ENCODE measurements at places on chromosomes 3 and 15.

- peak; percentile 96 for DNase-seq
Measured at GRCh38 chr3:112856537-112856936, 9.9 kb upstream of the CD200R1L start.

DNA sequence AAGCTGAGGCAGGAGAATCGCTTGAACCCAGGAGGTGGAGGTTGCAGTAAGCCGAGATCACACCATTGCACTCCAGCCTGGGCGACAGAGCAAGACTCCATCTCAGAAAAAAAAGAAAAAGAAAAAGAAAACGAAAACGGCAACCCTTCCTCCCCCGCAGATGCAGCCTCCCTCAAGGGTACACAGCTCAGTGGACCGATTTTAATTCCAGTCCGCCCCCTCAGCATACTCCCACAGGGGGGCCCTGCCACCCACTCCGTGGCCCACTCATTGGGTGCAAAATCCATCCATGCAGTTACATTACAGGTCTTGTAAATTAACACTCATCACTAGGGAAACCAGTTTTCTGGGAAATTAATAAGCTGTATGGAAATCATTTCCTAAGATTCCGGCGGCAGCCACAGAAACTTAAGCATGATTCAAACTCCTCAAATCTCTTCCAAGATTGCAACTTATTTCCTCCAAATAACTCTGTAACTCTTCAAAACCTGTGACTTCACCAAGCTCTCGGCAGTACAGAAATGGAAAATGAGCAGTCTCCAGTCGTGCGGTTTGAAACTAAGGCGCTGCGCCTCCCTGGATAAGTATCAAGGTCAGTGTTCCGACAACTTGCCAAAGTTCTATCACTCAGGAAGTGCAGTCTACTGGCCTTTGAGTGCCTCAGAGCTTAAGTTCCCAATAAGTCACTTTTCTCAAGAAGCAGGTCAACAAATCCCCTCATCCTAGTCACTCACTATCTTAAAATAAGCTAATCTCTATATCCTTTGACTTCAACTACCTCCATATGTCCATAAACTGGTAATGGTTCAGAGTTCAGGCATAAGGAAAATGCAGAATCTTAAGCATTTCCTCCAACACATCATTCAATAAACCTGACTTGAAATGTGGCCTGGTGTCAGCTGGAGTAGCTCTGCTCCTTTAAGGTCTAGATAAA lies 24.7 kb upstream of the KLHL6 start:
- no peak for DNase-seq

GRCh38 chr15:98134905-98135304 lies 174.4 kb downstream of the ARRDC4 start:
- no peak for DNase-seq

- no peak for DNase-seq
Measured at GRCh38 chr3:53724566-53724965, 121.7 kb downstream of the CHDH start.

GRCh38 chr3:181683563-181683962 lies 28.2 kb upstream of the SOX2 start:
- DNase-seq = no peak

DNA sequence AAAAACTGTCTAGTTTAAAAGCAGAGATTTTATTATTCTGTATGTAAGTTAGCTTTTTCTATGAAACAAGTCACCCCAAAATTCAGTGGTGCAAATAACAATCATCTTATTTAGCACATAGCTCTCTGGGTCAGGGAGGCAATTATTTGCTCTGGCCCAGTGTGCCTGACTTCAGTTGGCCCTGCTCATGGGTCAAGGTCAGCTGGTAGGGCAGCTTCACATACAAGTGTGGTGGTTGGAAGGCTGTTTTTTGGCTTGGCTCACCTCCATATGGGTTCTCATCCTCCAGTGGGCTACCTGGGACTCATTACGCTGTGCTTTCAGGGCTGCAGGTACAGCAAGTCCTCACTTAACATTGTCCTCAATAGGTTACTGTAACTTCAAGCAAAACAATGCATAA lies 228.6 kb downstream of the NR2F2 start:
- DNase-seq = no peak

GRCh38 chr15:43441316-43441715 lies 51.6 kb downstream of the TP53BP1 start:
- peak; percentile 47 for DNase-seq

- peak; percentile 65 for DNase-seq
Measured at GRCh38 chr3:165895919-165896318, 58.7 kb upstream of the BCHE start.

DNA sequence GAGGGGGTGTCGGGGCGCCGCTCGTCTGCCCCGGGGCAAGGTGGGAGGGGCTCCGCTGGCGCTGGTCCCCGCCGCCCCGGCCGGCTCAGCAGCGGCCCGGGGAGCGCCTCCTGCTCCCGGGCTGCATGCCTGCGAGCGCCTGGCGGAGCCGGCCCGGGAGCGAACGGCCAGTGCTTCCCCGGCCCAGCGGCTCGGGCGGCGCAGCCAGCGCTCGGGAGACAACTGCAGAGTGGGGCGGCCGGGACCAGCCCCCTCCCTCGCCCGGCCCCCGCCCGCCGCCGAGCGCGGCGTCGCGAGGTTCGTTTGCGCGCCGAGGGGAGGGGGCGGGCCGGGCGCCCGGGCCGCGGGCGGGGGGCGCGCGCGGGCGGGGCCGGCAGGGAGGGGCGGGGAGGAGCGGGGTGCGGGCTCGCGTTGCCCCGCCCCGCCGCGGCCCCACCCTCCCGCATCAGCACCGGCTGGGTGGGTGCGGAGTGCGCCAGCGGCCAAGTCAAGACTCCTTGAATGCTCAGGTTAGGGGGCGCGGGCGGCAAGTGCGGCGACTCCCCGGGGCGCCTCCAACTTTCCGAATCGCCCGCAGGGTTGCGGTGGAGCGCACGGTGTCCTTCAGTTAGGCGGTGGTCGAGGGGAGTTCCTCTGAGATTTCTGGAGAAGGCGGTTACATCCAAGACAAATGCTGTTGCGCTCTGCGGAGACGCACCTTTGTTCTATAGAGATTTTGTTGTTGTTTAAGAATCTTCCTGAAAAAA lies at the start of gene RGMA:
TSS of gene RGMA (minus strand) at position 231 of the 746 bp plus-strand sequence. CDS start 279 bp downstream, outside the sequence.
- peak; percentile 9 for DNase-seq

GRCh38 chr3:178238179-178238578 lies 298.1 kb upstream of the KCNMB2 start:
- DNase-seq = no peak

DNA sequence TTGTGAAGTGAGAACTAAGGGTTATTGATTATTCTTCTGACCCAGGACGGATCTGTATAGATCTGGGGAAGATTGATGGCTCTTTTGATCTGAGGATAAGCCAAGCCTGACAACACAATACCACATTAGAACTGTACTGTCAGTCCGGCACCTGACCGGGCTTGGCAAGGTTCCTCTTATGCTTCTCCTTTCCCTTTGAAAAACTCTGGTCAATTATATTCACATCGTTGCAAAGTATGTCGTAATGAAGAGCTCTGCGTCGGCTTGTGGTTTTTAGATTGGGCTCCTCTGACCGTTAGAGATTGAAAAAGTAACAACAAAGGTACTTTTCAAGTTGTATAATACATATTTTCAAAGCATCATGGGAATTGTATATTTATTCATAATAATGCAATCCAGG lies 389.8 kb downstream of the NR2F2 start:
- DNase-seq = peak; percentile 72

- no peak for DNase-seq
Measured at GRCh38 chr3:64783200-64783599, 95.4 kb upstream of the ADAMTS9 start.

GRCh38 chr3:98728672-98729071 lies 34.5 kb upstream of the ST3GAL6 start:
- DNase-seq = no peak

DNA sequence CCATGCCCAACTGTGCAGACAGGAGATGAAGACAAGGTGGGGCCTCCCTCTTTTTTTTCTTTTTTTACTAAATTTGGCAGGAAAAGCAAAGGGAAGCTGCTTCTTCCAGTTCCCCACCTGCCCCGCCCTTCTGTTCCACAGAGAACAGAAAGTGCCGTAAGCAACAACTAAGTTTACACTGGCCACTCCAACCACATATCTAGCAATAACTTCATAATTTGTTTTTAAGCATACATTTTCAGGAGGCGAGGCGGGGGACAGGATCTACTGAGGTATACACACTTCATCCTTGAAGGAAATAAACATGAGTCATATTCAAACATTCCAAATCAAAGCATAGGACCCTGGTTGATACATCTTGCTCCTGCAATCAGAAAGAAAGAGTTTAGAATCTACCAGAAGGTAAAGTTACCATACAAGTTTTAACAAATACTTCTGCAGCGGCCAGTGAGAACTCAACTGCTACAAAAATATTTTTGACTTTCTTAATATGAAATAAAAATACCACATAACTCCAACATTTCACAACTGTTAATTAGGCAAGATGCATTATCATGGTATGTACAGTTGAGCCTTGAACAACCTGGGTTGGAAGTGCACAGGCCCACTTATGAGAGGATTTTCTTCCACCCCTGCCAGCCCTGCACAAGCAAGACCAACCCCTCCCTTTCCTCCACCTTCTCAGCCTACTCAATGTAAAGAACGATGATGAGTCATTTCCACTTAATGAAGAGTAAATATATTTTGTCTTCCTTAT lies 50.7 kb downstream of the FOXP1 start:
- peak; percentile 49 for DNase-seq

- no peak for DNase-seq
Measured at GRCh38 chr3:159844801-159845261, 143.8 kb upstream of the IL12A start.

DNA sequence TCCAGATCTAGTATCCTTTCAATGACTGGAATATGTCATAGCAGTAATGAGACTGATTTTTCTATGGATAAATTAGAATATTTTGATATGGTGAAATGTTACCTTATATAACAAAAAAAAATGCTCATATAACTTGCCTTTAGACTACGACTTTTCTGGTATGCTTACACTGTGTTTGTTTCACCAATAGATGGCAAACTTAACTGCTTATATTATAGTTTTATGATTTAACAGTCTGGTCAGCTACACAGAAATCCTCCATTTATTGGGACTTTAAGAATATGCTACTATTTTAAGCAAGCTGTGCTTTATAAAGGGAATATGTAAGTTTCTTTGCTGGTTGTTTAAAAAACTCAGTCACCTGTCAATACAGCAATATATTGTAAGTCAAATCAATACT lies 205.6 kb downstream of the VGLL3 start:
- DNase-seq = no peak

- DNase-seq = peak; percentile 11
Measured at GRCh38 chr3:7205962-7206361, 345.0 kb downstream of the GRM7 start.

- DNase-seq = no peak
Measured at GRCh38 chr3:102178817-102179216, 256.0 kb upstream of the ZPLD1 start.

- DNase-seq = no peak
Measured at GRCh38 chr3:159994182-159994581, 5.5 kb downstream of the IL12A start.

DNA sequence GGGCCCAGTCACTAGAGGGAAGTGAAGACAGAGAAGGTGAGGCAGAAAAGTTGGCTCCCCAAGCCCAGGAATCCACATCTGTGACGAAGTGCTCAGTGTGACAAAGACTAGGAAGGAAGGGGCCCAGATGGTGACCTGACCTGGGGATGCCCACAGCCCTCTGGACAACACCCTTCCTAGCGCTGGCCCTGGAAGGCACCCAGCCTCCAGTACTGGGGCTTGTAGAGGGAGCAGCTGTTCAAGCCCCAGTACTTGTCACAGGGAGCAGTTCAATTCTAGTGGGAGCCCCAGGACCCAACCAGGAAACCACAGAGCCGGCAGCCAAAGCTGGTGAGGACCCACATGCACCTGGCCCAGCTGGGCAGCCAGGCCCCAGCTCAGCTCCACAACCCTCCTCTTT lies 190.8 kb downstream of the XXYLT1 start:
- peak; percentile 41 for DNase-seq

DNA sequence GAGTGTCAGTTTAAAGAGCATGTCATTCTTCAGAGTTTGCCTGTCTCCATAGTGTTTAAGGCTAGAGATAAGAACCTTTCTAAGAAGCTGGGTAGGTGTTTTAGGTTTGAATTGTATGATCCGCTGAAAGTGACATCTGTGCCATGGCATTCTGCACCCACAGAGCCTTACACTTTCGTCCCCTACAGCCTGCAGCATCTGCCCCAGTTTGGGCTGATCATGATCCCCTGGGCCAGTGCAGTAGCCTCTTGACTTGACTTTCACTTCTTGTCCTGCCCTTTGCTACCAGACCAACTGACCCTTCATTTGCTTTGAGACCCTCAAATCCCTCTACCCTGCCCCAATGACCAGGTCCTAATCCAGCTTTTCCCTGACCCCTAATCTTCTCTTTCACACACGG lies 81.6 kb downstream of the SOX14 start:
- DNase-seq = no peak

- no peak for DNase-seq
Measured at GRCh38 chr15:97196048-97197014, 764.2 kb upstream of the ARRDC4 start.

DNA sequence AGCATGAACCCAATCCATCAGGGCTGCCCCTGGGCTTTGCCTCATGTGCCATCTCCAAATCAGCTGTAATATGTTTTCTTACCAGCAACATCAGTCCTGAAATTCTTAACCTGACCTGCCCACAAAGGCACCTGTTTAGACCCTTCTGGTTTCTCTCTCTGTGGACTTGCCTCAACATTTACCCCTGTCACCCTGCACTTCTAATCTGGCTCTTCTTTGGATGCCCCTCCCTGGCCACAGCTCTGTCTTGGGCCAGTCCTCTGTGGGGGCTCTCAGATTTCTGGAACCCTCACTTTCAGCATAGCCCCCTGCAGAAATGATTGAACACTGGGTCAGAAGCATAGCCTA lies 168.7 kb upstream of the STAC start:
- no peak for DNase-seq

DNA sequence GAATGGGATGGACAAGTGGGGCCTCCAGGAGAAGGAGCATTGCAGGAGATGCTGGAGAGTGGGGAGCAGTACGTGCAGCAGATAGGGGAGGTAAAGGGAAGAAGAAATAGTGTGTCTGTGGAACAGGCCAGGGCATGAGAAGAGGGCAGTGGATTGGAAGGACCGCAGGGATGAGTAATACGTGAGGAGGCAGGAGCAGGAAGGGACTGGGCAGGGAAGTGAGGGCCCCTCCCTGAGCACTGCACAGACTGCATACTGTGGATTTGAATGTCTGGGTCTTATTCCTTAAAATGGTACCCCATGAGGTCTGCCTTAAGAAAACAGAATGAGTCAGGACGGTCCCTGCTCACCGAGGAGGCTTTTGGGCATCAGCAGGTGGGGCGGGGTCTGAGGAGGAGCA lies 210.0 kb upstream of the NDN start:
- DNase-seq = no peak
